ENCODE measurements at places on chromosomes 2 and 18.

DNA sequence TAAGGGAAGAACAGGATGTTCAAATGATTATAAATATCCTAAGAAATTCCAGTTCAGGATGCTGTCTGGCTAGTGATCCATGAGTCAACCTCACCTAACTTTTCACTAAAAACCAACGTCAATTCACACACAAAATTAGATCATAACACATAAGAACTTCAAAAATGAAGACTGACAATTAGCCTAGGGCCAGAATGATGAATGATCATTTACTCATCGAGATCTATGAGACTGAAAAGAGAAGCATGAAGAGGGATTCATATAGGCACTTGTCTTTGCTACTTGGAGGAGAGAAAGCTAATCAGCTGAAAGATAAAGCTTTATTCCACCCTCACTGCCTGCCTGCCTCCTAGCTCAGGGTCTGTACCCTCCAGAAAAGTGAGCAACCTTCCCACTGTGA lies 29.8 kb downstream of the ADD2 start:
- no peak for DNase-seq

GRCh38 chr2:15348045-15348444 lies 213.1 kb downstream of the NBAS start:
- peak; percentile 16 for DNase-seq

DNA sequence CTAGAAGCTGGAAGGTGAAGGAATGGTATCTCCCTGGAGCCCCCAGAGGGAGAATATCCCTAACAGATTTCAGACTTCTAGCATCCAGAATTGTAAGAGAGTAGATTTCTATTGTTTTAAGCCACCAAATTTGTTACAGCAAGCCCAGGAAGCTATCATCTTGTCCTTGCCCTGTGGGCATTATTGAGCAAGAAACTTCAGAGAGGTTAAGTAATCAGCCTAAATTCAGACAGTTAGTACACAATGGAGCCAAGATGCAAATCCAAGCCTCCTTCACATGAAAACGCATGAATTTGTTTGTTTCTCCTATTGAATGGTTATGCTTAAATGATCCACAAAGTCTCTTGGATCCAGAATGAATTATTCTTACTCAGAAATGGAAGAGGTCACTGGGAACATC lies 55.2 kb upstream of the TRIB2 start:
- DNase-seq = no peak

- no peak for DNase-seq
These were observed 84.8 kb downstream of the LYPD1 start for GRCh38 chr2:132584976-132585817.

- DNase-seq = no peak
These were observed 33.0 kb downstream of the PUM2 start for GRCh38 chr2:20317690-20318089.

GRCh38 chr2:100948942-100949811 lies 52.9 kb upstream of the RPL31 start:
- DNase-seq = no peak

DNA sequence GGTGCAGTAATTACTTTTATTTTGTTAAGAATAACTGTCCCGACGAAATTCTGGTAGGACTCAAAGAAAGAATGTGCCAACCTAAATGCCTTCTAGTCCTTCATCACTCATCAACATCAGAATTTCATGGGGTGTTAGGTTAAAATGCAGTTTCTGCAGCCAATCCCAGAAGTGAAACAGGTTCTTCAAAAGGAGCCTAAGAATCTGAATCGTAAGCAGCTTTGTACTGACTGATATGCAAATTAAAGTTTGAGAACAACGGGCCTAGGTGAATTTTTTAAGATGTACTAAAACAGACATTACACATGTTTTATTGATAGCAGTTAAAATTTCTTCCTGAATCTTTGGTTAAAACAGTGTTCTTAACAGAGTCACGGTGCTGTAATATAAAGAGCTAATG lies 140.3 kb upstream of the ZC3H15 start:
- no peak for DNase-seq

GRCh38 chr2:140274891-140275290 lies 1494.7 kb upstream of the NXPH2 start:
- no peak for DNase-seq

DNA sequence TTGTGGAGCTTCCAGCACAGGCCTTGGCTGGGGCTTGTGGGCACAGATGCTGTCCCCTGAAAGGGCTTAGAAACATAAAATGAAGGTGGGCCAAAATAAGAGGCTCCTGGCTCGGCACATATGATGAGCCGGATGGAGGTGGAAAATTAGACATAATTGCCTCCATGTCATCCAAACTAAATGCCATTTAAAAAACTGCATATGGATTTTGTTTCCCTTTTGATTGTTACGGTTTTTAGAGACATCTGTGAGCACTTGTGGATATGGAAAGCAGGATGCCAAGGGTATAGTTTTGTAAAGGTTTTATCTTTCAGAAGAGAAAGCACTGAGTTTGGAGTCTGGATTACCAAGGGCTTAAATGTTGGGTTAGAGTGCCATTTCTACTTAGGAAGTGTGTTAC lies 498.3 kb downstream of the RIT2 start:
- no peak for DNase-seq

All from HEK293T (cell line).